ENCODE measurements at places on chromosomes 7 and 10. TPM values are rescaled to one million over a fixed set of nuclear protein-coding genes. Genes with fewer than 3 reads are reported as not detected.
A peak's percentile ranks its signal among the peaks of the same experiment; 100 is the strongest.

Gene TMEM213
- polyA plus RNA-seq, result 0.01 TPM

DNA sequence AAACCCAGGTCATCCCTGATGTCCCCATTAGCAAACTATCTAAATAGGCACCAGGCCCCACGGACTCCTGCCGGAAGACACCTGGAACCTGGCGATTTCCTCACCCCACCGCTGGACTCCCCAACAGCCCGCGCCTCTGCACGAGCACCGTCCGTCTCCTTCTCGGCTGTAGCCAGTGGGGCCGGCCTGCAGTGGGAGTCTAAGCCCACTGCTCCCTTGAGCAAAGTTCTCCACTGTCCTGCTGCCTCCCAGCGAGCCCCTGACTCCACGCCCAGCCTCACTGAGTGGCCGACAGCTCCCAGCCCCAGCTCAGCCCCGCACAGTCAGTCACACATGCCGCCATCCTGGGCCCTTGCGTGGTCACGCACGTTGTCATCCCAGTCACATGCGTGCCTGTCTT lies 211.3 kb upstream of the PPP2R2D start:
- DNase-seq, result peak; percentile 44
- H3K36me3 ChIP-seq, result no peaks in the 10 kb centered on the region
- no peak overlapping the region for H3K4me3 ChIP-seq
- H3K27ac ChIP-seq, result no peak overlapping the region

GRCh38 chr7:957418-958220 lies 3.1 kb upstream of the ADAP1 start:
- peaks cover 58% of the 10 kb centered on the region for H3K4me1 ChIP-seq
- DNase-seq, result peak; percentile 80
- H3K27me3 ChIP-seq, result no peaks in the 10 kb centered on the region
- no peaks in the 10 kb centered on the region for H3K36me3 ChIP-seq

GRCh38 chr10:62005281-62005680 lies 103.8 kb downstream of the ARID5B start:
- no peak for DNase-seq
- H3K4me3 ChIP-seq, result no peak overlapping the region
- no peaks in the 10 kb centered on the region for H3K36me3 ChIP-seq
- H3K4me1 ChIP-seq, result peaks cover 28% of the 10 kb centered on the region
- H3K27me3 ChIP-seq, result no peaks in the 10 kb centered on the region

Gene PRSS1
- 0.67 TPM for polyA plus RNA-seq

Gene UNC5B
- 2.8 TPM for polyA plus RNA-seq

Gene KCND2
- polyA plus RNA-seq, result not detected

Gene AKR1C4
- not detected for polyA plus RNA-seq

Gene GNG11
- 8.1 TPM for polyA plus RNA-seq

- H3K27ac ChIP-seq, result no peak overlapping the region
- no peaks in the 10 kb centered on the region for H3K36me3 ChIP-seq
- no peak overlapping the region for H3K4me3 ChIP-seq
- DNase-seq, result no peak
Observed at GRCh38 chr7:44097064-44097932, 6.8 kb upstream of the AEBP1 start.

Gene LRRC27
- polyA plus RNA-seq, result 1.4 TPM

Gene SSMEM1
- not detected for polyA plus RNA-seq

GRCh38 chr10:124886195-124886594 lies 55.7 kb upstream of the ZRANB1 start:
- H3K4me3 ChIP-seq, result no peak overlapping the region
- H3K4me1 ChIP-seq, result peaks cover 6% of the 10 kb centered on the region
- no peak for DNase-seq
- no peaks in the 10 kb centered on the region for H3K36me3 ChIP-seq
- no peaks in the 10 kb centered on the region for H3K27me3 ChIP-seq

- H3K4me3 ChIP-seq, result no peak overlapping the region
- no peaks in the 10 kb centered on the region for H3K27me3 ChIP-seq
- peaks cover 26% of the 10 kb centered on the region for H3K36me3 ChIP-seq
- no peaks in the 10 kb centered on the region for H3K4me1 ChIP-seq
- peak overlapping the region; percentile 8 for H3K27ac ChIP-seq
- no peak for DNase-seq
Observed at GRCh38 chr10:421170-421569, 268.3 kb downstream of the DIP2C start.

Gene CRPPA
- polyA plus RNA-seq, result 1.2 TPM

- no peaks in the 10 kb centered on the region for H3K27me3 ChIP-seq
- no peak for DNase-seq
- peak overlapping the region; percentile 86 for H3K27ac ChIP-seq
- no peaks in the 10 kb centered on the region for H3K4me1 ChIP-seq
Observed at GRCh38 chr7:134946260-134946659, 40.0 kb upstream of the AGBL3 start.

Gene VPS37D
- polyA plus RNA-seq, result 0.60 TPM

DNA sequence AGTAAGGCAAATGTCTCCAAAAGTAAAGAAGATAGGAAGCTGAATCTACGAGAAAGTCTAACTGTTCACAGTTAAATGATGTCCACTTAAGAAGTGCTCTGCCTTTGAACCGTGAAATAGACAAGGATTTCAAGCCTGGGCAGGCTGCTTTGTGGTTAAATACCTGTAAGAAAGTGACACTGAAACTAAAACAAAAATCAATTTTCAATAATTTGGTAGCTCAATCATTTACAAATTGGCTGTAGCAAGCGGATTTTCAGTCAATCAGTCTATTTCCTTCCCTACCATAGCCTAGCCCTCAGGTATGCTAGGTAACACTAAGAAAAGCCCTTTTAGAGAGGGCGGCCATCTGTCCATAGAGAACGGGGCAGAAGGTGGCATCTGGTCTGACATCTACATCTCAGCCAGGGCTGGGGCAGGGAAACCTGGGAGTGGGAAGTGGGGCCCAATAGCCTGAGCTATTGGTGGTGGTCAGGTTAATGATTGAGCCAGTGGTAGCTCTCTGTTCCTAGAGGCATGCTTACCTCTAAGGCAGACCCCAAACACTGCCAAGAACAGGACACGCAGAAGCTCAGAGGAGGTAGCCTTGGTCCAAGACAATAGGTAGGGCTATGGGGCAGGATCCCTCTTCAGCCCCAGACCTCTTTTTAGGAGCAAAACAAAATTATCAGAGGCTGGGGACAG lies 223.2 kb downstream of the CCSER2 start:
- no peak for DNase-seq
- H3K36me3 ChIP-seq, result no peaks in the 10 kb centered on the region
- no peaks in the 10 kb centered on the region for H3K27me3 ChIP-seq
- H3K27ac ChIP-seq, result no peak overlapping the region
- H3K4me1 ChIP-seq, result no peaks in the 10 kb centered on the region
- no peak overlapping the region for H3K4me3 ChIP-seq

DNA sequence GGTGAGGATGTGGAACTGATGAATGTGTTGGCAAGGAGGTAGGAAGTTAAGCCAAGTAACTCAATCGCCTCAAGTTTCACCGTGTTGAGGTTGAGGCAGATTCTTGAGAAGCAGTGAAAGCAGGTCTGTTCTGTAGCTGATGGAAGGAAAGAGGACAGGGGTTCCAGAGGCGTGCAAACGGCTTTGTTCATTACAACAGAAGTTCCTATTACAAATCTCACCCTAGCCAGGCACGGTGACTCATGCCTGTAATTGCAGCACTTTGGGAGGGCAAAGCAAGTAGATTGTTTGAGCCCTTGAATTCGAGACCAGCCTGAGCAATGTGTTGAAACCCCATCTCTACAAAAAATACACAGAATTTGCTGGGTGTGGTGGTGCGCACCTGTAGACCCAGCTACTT lies 36.9 kb upstream of the PTF1A start:
- peaks cover 2% of the 10 kb centered on the region for H3K27me3 ChIP-seq
- H3K36me3 ChIP-seq, result no peaks in the 10 kb centered on the region
- H3K4me1 ChIP-seq, result no peaks in the 10 kb centered on the region
- no peak overlapping the region for H3K4me3 ChIP-seq

Gene MYPN
- polyA plus RNA-seq, result 0.23 TPM

GRCh38 chr7:81248420-81248819 lies 329.6 kb upstream of the SEMA3C start:
- no peaks in the 10 kb centered on the region for H3K36me3 ChIP-seq
- H3K27ac ChIP-seq, result no peak overlapping the region
- no peaks in the 10 kb centered on the region for H3K4me1 ChIP-seq

GRCh38 chr7:148050492-148051158 lies 539.9 kb upstream of the C7orf33 start:
- H3K27me3 ChIP-seq, result no peaks in the 10 kb centered on the region
- no peak overlapping the region for H3K4me3 ChIP-seq
- no peak for DNase-seq
- H3K36me3 ChIP-seq, result no peaks in the 10 kb centered on the region
- no peaks in the 10 kb centered on the region for H3K4me1 ChIP-seq

GRCh38 chr7:93937818-93938217 lies 16.3 kb downstream of the GNG11 start:
- DNase-seq, result no peak
- H3K4me3 ChIP-seq, result no peak overlapping the region
- H3K27me3 ChIP-seq, result no peaks in the 10 kb centered on the region
- peaks cover 10% of the 10 kb centered on the region for H3K4me1 ChIP-seq

Gene LLCFC1
- not detected for polyA plus RNA-seq

Gene DCLRE1A
- 4.1 TPM for polyA plus RNA-seq

Gene C10orf90
- polyA plus RNA-seq, result 0.03 TPM

- no peak overlapping the region for H3K4me3 ChIP-seq
- no peaks in the 10 kb centered on the region for H3K27me3 ChIP-seq
- H3K27ac ChIP-seq, result no peak overlapping the region
- DNase-seq, result no peak
Observed at GRCh38 chr10:86044029-86044428, 322.6 kb downstream of the GRID1 start.

- peak; percentile 62 for DNase-seq
- H3K4me3 ChIP-seq, result no peak overlapping the region
- peaks cover 59% of the 10 kb centered on the region for H3K4me1 ChIP-seq
Observed at GRCh38 chr10:78433076-78433595, 399.5 kb downstream of the RPS24 start.

Gene OR2A7
- 8.6 TPM for polyA plus RNA-seq

DNA sequence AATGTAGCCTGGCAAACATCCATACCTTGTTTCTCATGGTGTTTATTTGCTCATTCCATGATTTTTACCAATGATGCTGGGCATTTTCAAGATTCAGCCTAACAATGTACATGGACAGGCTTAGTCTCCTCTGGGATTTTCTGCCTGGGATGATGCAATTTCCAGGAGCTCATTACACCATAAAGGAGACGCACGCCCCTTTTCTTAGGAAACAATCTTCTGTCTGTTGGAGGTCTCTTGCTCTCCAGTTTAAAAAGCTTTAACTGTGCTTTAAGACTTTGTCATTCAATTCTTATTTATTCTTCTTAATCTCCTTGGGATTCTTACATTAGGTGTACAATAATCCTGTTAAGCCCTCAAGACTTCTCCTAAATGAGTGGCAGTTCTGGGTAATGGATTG lies 150.3 kb upstream of the NRP1 start:
- peaks cover 40% of the 10 kb centered on the region for H3K4me1 ChIP-seq
- no peak overlapping the region for H3K4me3 ChIP-seq
- DNase-seq, result no peak
- H3K27ac ChIP-seq, result no peak overlapping the region
- no peaks in the 10 kb centered on the region for H3K27me3 ChIP-seq

- no peak for DNase-seq
- peaks cover 6% of the 10 kb centered on the region for H3K4me1 ChIP-seq
- H3K4me3 ChIP-seq, result no peak overlapping the region
- no peak overlapping the region for H3K27ac ChIP-seq
Observed at GRCh38 chr10:125843603-125844329, 20.4 kb downstream of the BCCIP start.

- no peak for DNase-seq
- no peaks in the 10 kb centered on the region for H3K27me3 ChIP-seq
- H3K4me1 ChIP-seq, result peaks cover 93% of the 10 kb centered on the region
Observed at GRCh38 chr10:124727361-124727960, 16.7 kb downstream of the FAM53B start.

DNA sequence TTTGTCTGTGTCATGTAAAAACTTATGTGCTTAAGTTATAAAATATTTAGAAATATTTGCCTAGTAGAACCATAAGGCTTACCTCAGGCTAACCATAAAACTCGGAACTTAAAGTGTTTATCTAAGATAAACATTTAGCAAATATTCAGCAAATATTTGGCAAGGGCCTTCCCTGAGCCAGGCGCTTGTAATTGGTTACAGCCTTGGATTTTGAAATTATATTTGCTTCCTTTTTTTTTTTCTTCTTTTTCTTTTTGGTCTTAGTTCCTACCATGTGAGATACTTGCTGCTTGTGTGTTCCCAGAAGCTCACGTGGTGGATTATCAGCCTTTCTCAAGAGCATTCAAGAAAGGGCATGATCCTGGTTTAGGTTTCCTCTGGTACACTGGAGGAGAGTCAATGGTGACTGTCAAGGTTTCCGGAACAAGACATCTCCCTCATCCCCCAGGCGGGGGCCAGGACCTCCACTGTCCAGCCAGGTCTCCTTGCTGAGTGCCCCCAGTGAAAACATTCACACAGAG lies 5.2 kb upstream of the BRI3 start:
- DNase-seq, result no peak
- no peaks in the 10 kb centered on the region for H3K27me3 ChIP-seq
- no peaks in the 10 kb centered on the region for H3K36me3 ChIP-seq
- H3K4me3 ChIP-seq, result no peak overlapping the region

Gene NKX1-2
- polyA plus RNA-seq, result not detected

Gene CYP26C1
- polyA plus RNA-seq, result not detected

DNA sequence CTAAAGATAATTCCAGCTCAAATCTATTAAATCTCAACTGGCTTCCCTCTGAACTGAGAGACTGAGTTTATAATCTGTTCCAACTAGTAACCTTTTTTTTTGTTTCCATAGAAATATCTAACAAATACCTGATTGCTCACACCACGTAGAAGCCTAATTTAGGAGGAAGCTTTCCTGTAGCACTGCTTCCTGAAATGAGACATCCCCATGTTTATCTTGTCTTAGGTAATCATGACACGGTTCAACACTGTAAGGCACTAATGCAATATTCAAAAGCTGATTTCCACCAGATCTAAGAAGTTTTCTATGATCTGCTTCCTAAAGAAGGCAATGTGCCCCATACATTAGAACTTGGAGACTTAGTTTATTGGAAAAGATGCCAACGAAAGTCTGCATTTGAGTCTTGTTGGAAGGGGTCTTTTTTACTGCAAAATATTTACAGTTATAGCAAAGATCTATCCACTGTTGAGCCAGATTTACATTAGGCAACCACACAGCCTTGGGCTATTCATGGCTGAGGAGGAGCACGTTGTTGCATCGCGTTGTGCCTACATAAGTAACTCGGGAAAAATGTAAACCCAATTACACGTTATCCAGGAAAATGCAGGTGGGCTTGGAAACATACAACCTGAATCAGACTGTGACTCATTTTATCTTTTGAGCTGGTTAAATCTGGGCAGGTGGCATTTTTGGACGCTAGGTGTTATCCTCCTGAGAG lies 66.3 kb downstream of the VIPR2 start:
- no peak overlapping the region for H3K4me3 ChIP-seq
- no peaks in the 10 kb centered on the region for H3K4me1 ChIP-seq
- H3K27me3 ChIP-seq, result no peaks in the 10 kb centered on the region
- peak; percentile 4 for DNase-seq
- H3K27ac ChIP-seq, result no peak overlapping the region

Gene CASTOR2
- 1.7 TPM for polyA plus RNA-seq

DNA sequence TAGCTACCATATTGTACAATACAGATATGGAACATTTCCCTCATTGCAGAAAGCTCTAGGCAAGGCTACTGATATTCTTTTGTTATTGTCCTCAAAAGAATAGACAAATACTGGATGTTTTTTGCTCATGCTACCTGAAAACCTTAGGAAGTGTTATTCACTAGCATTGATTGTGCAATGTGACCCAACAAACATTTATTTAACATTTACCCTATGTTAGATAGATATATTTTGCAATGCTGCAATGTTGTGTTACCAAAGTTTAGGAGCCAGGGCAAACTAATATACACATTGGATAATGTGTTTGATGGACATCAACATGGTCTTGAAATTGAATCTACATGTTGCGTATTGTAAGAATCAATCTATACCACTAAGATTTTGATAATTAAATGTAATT lies 112.8 kb upstream of the CREB5 start:
- H3K4me1 ChIP-seq, result no peaks in the 10 kb centered on the region
- no peak overlapping the region for H3K4me3 ChIP-seq
- no peaks in the 10 kb centered on the region for H3K36me3 ChIP-seq
- DNase-seq, result no peak
- H3K27me3 ChIP-seq, result no peaks in the 10 kb centered on the region

All from sigmoid colon (tissue), 7 donors.